ENCODE measurements at places on chromosomes 3 and 15.

- no peak for DNase-seq
These were observed 3.2 kb upstream of the SIN3A start for GRCh38 chr15:75454471-75455378.

DNA sequence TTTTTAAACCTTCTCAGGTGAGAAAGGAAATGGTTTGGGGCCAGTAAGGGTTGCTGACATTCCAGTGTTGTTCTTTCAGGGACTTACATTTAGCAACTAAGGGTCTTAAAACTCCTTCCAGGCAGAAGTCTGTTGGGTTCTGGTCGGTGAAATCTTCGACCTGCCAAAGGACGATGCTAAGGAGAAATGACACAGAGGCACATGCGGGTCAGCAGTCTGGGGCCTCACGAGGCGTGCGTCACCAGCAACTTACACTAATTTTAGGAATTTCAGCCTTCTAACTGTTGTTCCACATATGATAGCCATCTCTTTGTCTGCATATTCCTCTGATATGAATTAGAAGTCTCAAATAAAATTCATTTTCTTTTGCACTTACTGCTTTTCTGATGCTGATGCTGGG, 64.1 kb upstream of the TMEM108 start:
- no peak for DNase-seq

DNA sequence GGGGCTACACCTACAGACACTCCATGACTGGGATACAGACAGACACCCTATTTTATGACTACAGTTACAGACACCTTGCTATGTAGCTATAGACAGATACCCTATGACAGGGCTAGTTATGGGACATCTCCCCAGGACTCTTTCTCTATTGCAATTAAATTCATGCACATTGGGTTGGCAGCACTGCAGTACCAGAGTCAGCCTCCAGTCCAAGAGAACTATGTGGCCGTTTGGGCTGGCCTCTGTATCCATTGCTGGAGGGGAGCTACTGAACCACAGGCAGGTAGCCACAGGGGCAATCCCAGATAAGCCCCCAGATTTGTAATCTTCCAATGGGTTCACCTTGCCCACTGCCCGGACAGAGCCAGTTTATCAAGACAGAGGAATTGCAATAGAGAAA, 108.4 kb upstream of the SPATA16 start:
- DNase-seq, result no peak

GRCh38 chr3:172536993-172537419, 13.8 kb upstream of the TNFSF10 start:
- no peak for DNase-seq

- DNase-seq, result no peak
These were observed 576.7 kb downstream of the CADM2 start for GRCh38 chr3:85535517-85535916.

DNA sequence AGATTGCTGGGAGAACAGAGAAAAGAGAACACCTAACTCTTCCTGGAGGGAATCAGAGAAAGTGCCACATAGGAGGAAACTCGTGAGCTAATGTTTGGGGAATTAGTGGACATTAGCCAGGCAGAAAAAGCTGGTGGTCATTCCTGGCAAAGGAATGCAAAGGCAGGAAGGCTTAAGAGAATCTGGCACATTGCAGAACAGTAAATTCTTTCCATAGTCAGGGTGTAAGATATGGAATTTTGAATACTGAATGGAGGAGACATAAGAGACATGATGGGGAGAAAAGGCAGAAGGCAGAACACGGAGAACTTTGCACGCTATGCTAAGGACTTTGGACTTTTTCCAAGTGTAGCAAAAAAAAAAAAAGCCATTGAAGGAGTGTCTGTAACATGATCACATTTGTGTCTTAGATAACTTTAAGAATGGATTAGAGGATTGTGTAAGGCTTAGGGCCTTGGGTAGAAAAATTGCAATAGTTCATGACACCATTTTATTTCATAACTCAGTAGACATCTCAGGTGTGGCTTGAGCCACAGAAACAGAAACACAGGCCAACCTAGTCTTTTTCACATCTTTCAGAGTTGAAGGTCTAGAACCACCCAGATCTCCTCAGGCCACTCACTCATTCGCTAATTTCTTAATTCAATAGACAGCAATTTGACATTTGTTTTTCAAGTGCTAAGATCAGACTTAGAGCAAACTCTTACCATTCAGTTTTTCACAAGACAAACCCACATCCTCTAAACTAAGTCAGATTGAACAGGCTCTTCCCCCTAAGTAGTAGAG, 31.2 kb upstream of the CCDC80 start:
- DNase-seq, result no peak

GRCh38 chr15:22845289-22845900, 6.9 kb downstream of the NIPA2 start:
- DNase-seq, result no peak
